Activated CD8-positive, alpha-beta memory T cell treated with anti-CD3 and anti-CD28 coated beads for 1 hour (primary cell): ENCODE measurements at places on chromosomes 1 and 21.

- DNase-seq: no peak
These were observed 15.7 kb downstream of the PATJ start for GRCh38 chr1:61757950-61758349.

DNA sequence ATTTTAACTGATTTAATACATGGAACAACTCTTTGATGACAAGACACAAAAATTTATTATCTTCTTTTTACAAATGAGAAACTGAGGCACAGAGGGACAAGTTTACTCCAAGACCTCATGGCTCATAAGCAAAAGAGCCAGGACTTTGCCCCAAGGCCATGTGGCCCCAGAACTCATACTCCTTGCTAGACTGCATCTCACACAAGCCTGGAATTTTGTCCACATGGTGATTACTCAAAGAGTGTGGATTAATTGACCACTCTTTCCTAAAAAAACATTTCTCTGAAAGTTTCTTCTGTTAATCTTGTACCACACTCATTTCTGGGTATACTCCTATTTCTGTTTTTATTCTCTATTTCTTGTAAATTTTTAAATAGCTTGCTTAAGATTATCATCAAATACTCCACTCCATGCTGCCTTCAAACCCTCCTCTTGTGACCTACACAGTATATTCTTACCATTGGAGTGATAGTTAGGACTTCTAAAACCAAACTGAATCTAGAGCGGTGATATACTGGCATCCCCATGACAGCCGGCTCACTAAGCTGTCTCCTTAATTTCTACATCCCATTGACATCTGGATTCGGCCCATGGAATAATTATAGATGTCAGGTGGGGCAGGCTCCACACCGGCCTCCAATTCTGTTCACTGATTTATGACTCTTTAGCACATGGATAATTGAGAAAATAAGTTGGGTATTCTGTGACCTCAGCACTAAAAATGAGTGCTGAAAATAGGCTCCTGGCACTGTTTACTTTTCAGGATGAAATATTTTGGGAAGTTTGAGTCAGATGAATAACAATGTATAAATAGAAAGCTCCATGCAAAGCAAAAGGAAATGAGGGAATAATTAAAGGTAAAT is 16.1 kb downstream of the RGS4 start:
- no peak for DNase-seq

DNA sequence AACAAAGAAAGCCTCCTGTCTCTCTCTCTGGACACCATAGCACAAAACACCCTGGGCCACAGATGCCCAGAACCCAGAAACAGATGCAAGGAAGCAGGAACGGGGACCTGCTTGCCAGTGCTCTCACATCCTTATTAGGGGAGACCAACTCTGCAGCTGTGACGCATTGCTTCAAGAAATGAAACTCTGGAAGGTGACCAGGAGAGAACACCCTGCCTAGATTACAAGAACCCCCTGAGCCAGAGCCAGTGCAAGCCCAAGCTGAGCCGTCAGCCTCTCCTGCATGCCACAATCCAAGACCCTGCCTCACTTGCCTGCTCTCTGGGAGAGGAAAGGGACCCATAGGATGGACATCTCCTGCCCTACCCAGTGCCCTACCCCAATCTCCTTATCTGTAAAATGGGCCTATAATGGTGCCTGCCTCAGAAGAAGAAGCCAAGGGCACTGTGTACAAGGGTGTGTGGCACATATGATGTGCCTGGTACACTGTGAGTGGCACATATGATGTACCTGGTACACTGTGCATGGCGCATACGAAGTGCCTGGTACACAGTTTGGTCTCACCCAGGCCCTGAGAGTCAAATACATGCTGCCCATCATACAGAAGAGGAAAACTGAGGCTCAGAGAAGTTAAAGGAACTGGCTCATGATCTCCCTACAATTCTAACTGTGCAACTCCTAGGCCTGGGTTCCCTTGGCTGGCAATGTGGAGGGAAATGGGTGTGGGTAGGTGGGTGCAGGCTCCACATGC is 16.8 kb upstream of the FAM131C start:
- DNase-seq: no peak

DNA sequence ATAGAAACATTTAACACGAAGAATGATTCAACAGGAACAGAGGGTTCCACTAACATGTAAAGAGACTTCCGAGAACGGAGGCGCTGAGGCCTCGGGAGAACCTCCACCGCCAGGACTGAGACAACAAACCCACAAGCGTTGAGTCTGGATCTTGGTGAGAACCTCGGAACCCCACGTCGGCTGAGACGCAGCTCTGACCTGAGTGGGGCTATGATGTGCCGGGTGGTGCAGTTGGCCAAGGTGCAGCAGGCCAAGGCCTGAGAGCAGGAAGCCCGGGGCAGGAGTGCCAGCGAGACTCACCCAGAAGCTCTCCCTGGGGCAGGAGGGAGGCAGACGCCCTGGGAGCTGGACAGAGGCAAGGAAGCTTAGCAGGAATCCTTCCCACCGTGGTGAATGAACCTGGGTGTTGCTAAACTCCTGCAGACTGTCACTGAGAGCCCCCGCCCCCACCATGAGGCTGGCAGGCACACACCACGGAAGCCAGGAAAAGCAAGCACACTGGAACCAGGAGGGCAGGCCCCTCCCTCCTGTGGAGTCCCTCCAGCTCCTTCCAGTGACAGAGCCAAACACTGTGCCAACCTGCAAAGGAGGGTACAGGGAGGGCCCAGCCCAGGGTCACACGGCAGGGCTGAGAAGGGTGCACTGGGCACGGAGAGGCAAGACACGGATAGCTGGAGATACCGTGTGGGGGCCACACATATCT is 34.8 kb downstream of the WDR4 start:
- DNase-seq: no peak

- no peak for DNase-seq
These were observed 181.6 kb downstream of the RASAL2 start for GRCh38 chr1:178275553-178275952.

GRCh38 chr1:203486618-203487370 is 7.2 kb upstream of the OPTC start:
- no peak for DNase-seq

- no peak for DNase-seq
These were observed 139.5 kb downstream of the ZZZ3 start for GRCh38 chr1:77542813-77543420.

- DNase-seq: no peak
These were observed 150.1 kb downstream of the CNIH3 start for GRCh38 chr1:224766266-224766665.

GRCh38 chr1:156752843-156753482 is 1.5 kb upstream of the HDGF start:
- no peak for DNase-seq

- peak; percentile 57 for DNase-seq
These were observed 13.2 kb upstream of the EPS8L3 start for GRCh38 chr1:109776911-109777310.

- DNase-seq: no peak
These were observed 60.5 kb upstream of the PRMT6 start for GRCh38 chr1:106995970-106996369.

DNA sequence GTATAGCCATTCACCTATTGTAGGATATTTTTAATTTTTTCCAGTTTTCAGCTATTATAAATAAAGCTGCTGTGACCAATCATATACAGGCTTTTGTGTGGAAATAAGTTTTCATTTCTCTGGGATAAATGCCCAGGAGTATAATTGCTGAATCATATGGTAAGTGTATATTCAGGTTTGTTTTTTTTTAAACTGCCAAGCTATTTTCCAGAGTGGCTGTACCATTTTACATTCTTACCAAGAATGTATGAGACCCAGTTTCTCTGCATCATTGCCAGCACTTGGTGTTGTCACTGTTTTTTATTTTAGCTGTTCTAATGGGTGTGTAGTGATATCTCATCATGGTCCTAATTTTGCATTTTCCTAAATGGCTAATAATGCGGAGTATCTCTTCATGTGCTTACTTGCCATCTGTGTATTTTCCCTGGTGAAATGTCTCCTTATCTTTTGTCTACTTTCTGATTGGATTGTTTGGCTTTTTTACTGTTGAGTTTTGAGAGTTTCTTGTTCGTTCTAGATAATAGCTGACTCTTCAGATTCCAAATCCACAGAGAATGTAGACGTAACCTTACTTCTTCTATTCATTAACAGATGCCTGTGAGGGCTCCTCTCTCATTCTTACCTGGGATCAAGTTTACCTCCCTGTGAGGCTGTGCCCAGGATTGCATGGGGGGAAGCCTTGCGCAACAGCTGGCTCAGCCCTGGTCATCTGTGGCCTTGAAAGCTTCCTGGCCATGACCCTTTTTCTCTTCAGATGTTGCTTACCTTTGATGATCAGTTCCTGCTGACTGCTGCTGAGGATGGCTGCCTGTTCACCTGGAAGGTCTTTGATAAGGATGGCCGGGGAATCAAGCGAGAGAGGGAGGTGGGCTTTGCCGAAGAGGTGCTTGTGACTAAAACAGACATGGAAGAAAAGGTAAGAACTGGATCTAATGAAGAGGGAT is 42.6 kb downstream of the CFAP57 start:
- DNase-seq: no peak

DNA sequence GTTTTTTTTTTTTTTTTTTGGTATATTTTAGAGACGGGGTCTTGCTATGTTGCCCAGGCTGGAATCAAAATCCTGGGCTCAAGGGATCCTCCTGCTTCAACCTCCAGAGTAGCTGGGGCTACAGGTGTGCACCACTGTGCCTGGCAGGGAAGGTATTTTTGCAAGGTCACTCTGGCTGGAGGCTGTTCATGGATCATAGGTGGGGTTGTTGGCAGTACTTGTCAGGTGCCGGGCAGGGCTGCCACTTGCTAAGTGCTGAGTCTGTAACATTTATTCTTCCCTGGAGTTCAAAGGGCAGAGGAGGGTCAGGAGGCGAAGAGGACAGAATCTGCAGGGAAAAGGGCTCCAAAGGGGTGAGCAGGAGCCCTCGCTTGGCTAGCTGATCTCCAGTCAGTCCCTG is 24.1 kb downstream of the A3GALT2 start:
- DNase-seq: no peak

DNA sequence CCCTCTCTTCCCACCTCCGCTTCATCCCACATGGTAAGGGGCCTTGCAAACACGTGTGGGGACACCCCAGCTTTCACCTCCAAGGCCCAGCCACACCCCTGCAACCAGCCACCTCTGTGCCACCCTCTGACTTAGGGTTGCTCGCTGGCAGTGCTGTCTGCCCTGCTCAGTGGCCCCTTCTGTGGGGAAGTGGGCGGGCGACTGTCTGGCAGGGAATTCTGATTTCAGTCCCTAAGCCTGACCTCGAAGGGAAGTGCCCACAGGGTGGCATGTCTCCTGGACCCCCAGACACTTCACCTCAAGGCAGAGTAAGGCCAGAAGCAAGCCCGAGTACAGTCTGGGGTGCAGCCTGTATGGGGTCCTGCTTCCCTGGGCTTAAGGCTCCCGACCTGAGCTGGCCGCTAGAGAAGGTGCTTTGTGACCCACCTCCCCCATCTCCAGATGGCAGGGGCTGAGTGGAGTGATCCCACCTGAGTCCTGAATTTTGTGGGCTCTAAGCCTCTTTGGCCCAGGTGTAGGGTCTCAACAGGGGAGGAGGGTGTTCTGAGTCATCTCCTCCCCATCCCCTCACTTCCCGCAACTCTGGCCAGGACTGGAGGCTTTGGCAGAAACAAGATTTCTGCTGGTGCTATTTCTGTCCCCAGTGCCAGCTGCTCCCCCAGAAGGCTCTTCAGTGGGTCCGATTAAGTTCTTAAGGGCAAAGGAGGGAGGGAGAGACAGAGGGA is 7.0 kb downstream of the RD3 start:
- no peak for DNase-seq

- DNase-seq: no peak
These were observed 20.7 kb downstream of the METTL13 start for GRCh38 chr1:171802207-171802606.

DNA sequence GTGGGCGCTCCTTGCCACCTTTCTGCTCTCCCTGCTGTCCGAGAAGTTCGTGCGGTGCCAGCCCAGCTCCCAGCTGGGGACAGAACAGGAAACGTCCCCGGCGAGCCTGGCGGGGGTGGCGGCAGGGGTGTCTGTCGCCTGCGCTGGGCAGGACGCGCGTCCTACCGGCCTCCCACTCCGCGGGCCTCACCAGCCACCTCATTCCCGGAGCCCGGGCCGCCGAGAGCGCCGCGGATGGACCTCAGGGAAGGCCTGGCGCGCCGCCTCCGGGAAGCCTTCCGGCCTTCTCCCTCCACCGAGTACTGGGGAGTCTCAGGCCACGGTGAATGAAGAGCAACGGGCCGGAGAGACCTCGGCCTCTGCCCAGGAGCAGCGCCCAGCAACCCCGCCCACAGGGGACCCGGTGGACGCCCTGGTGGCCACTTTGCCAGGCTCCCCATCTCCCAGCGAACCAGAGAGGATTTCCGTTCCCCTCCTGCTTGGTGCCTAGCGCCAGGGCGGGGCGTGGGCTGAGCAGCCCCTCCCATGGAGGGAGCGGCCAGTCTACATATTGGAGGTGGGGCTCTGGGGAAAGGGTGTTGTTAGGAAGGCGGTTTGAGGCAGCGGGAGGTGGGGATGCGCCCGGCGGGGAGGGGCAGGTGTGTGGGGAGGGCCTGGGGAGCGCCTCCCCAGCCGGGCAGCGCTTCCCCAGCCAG is 9.5 kb upstream of the TNFRSF14 start:
- DNase-seq: no peak

- no peak for DNase-seq
These were observed 1639.3 kb downstream of the KCNT2 start for GRCh38 chr1:194968916-194969315.

- no peak for DNase-seq
These were observed 79.0 kb downstream of the SLC45A1 start for GRCh38 chr1:8396786-8397406.

DNA sequence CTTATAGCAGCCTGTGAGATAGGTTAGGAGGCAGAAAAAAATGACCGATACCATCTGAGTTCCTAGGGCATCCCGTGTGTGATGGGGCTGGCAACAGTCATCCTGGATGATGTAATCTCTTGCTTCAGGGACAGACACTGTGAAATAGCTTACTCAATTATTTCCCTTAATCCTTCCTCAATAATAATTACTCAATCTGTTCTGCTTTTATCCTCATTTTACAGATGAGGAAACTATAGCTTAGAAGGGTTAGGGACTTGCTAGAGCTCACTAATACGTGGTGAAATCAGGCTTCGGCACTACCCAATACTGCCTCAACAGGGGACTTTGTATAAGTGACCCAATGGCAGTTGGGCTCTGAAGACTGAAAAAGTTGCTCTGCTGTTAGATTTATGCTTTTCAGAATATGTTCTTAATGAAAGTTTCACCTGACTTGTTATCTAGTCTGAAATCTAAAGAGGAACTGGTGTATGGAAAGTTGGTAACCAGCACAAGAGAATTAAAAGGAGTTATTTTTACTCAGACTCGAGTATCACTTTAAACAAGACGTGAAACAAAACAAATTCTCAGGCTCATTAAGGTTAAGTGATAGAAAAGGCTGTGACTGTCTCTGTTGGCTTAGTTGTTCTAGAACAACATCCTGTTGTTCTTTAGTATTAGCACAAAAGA is 14.4 kb downstream of the CD55 start:
- no peak for DNase-seq

DNA sequence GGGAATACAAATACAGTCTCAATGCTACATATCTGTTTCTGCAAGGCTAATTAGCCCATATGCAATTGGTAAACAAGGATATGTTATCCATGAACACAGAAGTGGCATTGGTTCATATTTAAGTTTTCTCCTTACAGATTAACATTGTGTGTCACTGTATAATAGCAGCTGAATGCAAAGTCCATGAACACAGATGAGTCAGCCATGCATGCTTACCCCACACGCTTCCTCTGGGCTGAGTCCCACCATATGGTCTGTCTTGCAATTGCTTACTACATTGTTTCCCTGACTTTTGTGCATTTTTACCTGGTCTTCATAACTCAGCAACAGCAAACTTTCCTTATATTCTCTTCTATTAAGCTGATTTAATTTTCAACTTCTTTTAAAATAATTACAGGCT is 41.5 kb upstream of the TSNAX start:
- no peak for DNase-seq

GRCh38 chr1:53246261-53247134 is 8.2 kb upstream of the MAGOH start:
- no peak for DNase-seq
